ENCODE measurements at places on chromosomes 11 and 22.

- no peak for DNase-seq
These were observed 74.3 kb downstream of the GRAMD1B start for GRCh38 chr11:123504401-123504800.

GRCh38 chr11:89201138-89201537 is 23.5 kb downstream of the TYR start:
- no peak for DNase-seq

GRCh38 chr11:20821046-20821445 is 151.7 kb downstream of the NELL1 start:
- DNase-seq = no peak

DNA sequence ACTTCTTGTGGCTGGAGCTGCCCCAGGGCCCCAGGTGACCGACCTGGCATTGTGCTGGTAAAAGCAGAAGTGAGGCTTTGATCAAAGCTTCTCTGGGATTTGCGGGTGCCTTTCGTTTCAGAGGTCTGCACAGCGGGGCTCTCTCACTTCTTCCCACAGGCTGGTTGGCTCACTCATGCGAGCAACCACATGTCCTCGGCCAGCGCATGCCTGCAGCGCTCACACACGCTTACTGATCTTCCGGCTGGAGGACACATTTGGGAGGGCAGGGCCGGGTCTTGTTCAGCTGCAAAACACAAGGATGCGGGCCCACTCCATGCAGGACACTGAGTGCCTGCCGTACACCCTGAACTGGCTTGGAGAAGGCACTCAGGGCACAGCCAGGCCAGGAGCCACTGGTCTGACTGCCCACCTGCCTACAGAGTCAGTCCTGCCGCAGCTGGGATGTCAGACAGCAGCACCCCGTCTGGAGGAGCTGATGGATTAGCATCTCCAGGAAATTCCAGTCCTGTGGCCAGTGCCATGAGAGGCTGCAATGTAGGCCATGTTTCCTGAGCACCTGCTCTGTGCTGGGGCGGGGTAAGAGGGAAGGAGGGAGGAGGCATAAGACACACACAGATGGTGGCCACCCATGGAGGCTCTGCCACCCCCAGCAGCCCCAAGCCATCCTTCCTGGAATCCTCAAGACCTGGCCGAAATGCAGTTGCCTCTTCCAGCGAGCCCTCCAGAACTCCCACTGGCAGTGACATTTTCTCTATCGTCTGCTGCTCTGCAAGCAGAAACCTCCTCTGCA is 1383.2 kb downstream of the BRD1 start:
- DNase-seq = no peak

GRCh38 chr11:19323502-19323901 is 82.8 kb upstream of the E2F8 start:
- DNase-seq = no peak

- DNase-seq = no peak
These were observed 510.1 kb upstream of the LARGE1 start for GRCh38 chr22:34430386-34430785.

- no peak for DNase-seq
These were observed 28.0 kb upstream of the CABP7 start for GRCh38 chr22:29691636-29692326.

DNA sequence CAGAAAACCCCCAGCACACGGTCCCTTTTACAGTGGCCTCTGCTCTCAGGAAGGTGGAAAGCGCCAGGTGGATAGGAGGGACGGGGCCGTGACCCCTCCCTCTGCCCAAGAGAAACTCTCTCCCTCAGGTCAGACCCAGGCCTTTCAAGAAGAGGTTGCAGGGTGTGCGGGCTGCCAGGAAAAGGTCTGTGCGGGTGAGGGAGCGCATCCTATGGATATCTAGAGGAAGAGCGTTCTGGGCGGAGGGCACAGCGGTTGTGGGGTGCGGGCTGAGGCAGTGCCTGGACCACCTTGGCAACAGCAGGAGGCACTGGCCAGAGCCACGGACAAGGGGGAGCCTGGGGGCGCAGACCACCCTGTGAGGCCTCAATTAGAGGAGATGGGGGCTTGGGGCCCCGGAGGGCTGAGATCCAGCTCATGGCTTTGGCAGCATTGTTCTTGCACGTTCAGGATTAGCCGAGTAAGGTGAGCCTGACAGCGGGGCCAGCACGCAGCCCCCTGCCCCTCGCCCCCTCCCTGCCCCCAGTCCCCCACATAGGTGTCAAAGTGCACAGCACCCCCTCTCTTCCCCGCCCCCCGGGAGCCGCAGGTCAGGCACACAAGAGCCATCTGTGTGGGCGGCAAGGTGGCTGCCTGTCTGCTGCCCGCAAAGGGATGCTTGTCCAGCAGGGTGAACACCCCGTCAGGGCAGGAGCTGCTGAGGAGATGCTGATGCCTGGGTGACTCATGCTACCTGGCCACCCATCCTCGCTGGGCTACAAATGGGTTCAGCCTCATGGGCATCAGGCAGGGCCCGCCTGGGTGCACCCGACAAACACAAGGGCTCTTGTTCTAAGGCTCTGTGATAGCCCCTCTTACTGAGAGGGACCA is 92.8 kb upstream of the KCNQ1OT1 start:
- no peak for DNase-seq

- no peak for DNase-seq
These were observed 22.1 kb upstream of the ASCC2 start for GRCh38 chr22:29860006-29860766.
